ENCODE measurements at places on chromosomes 3 and 15.

DNA sequence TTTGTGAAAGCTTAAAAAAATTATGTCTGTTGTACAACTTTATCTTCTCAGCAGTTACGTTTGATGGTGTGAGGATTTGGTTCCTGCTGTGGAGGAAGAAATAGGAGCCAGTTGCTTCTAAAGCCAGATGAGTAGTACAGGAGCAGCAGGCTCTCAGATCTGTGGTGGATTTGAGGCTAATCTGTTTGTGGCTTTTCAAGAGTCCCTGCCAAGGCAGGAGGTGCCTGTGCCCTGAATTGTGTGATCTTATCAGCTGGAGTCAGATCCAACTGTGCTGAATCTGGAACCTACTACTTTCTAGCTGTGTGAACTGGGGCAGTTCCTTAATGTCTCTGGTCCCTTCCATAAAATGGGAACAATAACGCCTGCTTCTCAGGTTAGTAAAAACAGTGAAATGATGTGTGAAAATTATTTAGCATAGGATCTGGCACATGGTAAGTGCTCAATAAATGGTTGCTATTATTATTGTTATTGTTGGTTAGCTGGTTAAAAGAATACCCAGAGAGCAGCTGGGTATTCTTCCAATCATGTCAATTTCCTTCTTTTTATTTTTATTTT, 7.7 kb downstream of the CLDN11 start:
- no peak for DNase-seq

DNA sequence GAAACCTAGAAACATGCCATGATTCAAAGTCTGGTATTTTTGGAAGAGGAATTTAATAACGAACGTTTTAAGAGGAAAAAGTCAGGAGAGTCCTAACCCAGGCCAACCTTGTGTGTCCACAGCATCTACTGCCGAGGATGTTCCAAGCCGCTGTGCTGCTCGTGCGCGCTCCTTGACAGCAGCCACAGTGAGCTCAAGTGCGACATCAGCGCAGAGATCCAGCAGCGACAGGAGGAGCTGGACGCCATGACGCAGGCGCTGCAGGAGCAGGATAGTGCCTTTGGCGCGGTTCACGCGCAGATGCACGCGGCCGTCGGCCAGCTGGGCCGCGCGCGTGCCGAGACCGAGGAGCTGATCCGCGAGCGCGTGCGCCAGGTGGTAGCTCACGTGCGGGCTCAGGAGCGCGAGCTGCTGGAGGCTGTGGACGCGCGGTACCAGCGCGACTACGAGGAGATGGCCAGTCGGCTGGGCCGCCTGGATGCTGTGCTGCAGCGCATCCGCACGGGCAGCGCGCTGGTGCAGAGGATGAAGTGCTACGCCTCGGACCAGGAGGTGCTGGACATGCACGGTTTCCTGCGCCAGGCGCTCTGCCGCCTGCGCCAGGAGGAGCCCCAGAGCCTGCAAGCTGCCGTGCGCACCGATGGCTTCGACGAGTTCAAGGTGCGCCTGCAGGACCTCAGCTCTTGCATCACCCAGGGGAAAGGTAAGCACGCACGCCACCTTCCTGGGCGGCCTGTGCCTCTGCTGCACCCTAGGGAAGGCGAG, 28.4 kb downstream of the PML start:
- no peak for DNase-seq

GRCh38 chr3:49775538-49775937, 10.8 kb downstream of the IP6K1 start:
- DNase-seq, result no peak

GRCh38 chr3:52333869-52334557, 17.9 kb downstream of the DNAH1 start:
- DNase-seq, result no peak

DNA sequence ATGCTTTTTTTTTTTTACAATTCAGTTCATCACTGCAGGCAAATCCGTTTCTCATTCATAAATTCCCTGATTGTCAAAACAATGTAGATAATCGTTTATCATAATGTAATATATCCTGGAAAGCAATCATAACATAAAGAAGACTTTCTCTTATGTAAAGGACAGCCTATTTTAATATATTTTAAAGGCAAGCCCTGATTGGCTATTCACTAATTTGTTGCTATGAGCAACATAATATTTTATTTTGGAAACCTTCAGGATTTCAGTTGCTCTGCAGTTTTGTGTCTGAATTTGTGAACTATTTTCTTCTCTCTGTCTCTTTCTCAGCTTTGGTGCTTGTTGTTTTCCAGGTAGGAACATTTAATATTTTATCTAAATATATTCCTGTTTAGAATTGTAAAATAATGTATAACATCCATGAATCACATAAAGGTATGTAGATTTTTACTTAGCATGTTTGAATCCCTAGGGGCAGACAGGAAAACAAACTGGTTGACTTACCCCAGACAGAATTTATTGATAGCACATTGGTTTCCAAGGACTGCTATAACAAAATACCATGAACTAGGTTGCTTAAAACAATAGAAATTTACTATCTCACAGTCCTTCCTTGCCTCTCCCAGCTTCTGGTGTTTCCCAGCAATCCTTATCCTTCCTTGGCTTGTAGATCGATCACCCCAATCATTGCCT, 253.5 kb downstream of the CDIN1 start:
- DNase-seq, result no peak

DNA sequence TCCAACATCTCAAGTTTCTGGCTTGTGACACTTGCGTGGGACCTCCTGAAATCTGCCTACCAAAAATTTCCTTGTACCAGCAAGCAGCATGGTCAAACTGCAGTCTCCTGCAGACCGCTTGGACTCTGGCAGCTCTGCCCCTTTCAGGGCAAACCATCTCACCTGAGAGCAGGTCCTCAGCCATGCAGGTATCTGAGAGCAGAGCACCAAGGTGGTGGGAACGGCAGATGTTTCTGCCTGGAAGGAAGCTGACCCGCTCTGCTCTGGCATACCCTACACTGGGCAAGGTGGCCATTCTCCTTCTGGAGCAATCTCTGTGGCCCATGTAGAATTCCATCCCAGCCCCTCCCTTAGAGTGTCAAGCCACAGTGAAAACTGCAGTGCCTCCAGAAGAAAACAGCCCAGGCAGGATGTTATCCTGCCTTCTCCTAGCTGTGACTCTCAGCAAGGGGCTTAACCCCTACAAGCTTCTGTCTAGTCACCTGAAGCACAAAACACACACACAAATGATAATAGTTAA, 21.6 kb downstream of the MESD start:
- no peak for DNase-seq

DNA sequence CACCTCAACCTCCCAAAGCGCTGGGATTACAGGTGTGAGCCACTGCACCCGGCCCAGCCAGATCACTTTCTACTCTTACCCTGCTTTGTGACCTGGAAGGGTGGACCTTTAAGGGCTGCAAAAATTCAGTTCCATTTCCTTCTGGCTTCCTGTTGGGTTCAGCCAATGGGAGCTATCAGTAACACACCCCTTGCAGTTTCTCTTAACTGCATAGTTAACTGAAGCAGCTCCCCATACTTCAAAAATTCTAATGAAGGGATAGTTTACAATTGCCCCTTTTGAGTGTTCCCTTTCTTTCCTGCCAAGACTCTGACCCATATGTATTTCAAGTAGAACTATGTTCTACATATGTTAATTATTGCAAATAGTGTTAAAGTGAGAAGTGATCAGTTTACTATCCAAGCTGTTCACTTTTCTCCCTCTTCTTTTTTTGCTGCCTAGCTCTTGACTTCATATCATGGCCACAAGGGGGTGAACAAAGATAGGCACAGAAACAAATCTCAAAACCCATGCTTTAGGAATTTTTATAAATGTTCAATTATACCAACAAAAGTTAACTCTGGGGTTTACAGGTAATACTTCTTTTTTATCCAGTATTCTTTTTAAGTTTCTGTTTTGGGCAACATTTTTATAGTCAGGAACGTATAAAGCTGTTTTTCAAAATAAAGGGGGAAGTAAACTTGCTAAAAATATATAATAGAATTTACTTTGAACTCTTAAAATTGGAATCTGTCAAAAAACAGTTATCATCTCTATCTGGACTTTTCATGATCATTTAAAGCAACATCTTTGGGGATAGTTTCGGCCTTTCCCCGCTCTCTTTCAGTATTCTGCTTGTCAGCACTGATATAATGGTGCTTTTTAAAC, 8.1 kb downstream of the PGBD4 start:
- no peak for DNase-seq

- DNase-seq, result no peak
These were observed 55.2 kb upstream of the SMAD6 start for GRCh38 chr15:66646799-66647198.

- no peak for DNase-seq
These were observed 145.8 kb upstream of the CHRM5 start for GRCh38 chr15:33822479-33822878.

DNA sequence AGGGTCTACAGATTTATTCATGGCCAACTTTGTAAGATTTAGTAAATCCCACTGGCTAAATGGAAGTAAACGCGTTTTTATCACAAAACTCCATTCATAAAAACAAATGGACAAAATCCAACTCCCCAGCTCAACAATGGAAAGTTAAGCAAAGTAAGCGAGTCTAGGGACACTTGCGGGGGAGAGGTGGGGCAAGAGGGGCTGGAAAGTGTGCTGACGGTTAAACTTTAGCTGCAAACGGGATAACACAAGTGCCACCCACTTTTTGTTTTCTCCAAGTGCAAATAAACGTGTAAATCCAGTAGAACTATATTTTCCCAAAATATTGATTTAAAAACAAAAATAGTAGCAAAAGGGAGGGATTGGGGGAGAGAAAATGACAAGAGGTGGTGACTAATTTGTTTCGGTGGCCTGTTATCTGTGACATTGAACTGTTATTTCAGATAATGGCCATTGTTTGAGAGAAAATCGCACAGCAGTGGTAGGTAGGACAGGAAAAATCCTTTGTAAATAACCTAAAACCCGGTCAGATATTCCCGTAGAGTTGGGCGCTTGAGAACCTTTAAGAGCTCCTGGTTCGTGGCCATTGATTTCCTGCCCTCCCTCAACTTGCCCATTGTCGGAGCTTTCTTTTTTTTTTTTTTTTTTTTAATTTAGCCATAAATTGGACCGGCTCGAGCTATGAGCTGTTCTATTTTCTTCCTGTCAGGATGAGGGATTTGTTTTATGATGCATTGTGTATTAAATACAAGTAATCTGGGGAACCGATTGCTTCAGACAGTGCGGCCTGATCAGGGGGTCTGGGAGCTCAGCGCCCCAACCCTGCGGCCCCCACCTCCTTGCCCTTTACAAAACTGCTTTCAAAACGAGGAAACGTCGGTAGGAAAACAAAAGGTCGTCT, 514.8 kb downstream of the MECOM start:
- no peak for DNase-seq

GRCh38 chr3:61300006-61300380, 48.7 kb upstream of the FHIT start:
- DNase-seq, result no peak

DNA sequence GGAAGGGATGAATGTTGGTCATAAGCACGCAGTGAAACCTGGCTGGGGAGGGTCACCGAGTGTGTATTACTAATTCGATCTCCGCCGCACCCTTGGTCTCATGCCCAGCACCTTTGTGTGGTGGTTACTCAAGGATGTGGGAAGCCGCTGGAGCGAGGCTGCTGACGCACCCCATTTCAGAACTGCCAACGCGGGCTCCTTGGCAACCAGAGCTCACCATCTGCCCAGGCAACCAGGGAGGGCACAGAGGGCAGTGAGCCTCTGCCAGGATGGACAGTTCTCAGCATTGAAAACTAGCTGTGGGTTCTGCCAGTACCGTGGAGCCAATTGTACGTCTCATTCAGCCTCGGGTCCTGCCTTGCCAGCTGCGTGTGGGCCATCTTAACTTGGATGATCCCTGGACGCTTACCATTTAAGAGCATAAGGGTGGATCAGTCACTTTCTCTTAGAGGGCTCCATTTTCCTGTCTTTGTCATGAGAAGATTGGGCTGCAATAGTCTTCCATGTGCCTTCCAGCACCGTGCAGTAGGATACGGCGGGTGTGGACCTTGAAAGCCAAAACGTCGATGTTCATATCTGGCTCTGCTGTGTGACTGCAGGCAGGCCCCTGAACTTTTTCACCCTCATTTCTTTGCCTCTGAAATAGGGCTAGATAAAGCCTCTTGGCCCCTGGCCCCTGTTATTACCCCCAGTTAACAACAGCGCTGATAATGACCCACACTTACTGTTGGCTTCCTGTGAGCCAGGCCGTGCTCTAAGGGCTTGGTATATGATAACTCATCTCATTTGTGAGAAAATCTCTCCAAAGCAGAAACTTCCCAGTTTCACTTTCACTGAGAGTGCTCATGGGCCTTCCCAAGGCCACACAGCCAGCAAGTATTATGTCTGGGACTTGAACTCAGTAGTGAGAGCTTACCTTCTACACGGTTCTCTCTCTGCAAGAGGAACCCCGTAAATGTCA, 238.8 kb downstream of the OPA1 start:
- DNase-seq, result no peak

GRCh38 chr3:120182613-120183511, 88.6 kb upstream of the GSK3B start:
- peak; percentile 12 for DNase-seq
